ENCODE measurements at places on chromosomes 12 and 14.

DNA sequence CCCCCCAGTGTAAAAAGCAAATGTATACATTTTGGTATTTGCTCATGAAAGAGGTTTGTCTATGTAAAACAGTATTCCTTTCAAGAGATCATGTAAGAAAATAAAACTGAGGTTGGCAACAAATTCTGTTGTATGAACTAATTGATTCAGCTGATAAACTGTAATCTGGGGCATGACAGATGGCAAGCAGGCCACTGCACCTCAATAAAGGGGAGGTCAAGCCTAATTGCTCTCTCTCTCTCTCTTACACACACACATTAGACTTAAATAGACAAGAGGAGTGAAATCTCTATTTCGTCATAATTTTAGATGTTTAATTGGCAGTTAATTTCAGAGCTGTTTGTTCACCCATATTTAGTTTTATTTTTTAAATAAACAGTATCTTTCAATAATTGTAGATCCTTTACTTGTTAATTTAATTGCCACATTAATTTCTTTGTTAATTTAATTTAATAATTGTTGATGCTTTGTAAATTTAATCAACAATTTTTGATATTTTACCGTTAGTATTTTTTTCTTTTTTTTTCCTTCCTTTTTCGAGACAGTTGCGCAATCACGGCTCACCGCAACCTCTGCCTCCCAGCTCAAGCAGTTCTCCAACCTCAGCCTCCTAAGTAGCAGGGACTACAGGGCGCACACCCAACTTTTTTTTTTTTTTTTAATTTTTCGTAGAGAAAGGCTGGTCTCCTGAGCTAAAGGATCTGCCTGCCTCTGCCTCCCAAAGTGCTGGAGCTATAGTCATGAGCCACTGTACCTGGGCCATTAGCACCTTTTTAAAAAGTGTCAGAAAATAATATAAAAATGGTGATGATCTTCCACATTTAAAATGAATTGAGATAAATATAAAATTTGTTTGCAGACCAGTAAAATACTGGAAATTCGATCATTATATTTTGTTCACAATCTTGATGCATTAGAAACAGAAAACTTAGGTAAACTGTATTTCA lies 577.7 kb downstream of the SLC16A7 start:
- DNase-seq = no peak

GRCh38 chr12:6638305-6638704 lies 2.5 kb upstream of the LPAR5 start:
- no peak for DNase-seq

- DNase-seq = peak; percentile 57
Observed at GRCh38 chr14:58571769-58572472, 65.8 kb upstream of the DACT1 start.

DNA sequence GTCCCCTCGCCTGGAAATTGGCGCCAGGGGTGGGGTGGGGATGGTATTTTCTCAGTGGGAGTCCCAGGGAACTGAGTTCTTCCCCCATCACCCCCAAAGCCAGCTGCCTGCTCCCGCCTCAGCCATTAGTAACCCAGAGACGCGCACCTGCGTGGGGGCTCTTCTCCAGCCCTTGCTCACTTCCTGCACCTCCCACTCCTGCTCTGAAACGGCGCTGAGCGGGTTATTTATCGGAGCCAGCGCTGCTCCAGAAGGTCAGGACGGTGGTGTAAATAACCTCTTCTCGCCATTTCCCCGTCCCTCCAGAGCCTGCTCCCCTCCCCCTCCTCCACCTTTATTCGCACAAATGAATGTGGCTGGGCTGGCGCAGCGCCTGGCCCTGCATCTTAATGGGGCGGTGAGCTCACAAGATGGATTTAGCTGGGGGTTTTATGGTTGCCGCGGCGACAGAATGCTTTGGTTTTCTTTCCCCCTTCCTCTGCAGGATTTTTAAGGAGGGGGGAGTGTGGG lies 12.2 kb downstream of the GPR84 start:
- peak; percentile 42 for DNase-seq

GRCh38 chr12:123895451-123895850 lies 77.2 kb downstream of the CCDC92 start:
- DNase-seq = no peak
